KG1 (cell line): ENCODE measurements at places on chromosomes 2 and 18.

DNA sequence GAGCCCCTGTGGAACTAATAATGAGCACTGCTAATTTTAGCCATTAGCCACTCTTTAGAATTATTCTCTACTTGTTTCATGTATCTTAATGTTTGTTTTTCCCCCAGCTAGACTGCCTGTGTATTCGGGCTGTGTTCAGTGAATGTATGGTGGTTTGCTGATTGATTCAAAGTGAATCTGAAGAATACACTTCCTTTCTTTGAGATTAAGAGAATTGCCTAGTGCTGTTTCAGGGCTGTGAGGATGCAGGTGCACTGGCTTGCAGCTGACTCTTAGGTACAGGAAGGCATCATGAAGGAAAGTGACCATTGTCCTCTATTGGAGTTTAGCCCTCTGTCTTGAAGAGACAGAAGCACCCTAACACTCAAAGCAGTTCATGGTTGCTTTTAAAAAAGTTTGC lies 138.7 kb downstream of the CERS6 start:
- DNase-seq = no peak

DNA sequence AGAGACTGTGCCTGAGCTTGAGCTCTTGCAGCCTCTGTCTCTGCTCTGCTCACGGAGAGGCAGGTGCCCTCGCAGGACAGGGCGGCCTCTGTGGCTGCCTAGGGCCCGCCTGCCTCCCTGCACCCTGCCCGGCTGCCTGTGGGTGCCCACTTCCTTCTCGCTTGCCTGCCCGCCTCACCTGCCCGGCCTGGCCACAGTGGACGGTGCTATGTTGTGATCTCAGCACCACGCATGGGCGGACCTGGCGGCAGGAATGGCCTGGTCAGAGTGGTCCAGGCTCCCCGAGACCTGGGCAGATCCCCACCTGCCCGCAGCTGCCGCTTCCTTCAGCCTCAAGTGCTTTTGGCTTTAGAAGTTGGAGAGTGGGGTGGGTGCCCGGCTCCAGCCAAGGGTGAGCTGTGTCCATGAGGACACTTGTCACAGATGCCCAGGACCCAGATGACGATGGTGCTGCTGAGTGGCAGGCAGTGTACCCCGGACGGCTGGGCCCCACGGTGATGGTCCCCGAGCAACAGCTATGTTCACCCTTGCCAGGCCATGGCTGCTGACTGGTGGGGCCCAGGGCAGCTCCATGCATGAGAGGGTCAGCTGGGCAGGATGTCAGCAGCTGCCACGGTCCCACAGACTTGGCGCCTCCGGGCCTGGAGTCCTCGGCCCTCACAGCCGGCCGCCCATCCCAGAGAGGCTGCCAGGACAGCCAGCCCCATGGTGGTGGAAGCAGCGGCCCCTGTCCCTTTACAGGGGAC lies 25.3 kb downstream of the RTP5 start:
- DNase-seq = no peak

DNA sequence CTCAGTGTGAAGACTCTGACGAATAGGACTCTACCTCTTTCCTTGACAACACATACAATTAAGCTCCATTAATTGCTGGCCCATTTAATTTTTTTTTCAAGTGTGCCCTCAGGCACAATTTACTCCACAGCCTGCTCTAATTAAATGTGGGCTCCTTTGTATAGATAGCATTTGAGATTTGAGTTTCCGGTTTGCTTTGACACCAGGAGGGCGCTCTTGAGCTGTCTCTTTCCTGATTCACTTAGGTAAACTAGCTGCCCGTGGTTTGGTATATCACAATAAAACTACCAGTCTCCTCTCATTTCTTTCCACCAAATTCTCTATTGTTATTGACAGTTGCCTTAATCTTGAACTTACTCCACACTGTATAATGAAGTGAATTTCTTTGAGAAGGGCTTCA lies 666.0 kb downstream of the DSC3 start:
- DNase-seq = no peak

DNA sequence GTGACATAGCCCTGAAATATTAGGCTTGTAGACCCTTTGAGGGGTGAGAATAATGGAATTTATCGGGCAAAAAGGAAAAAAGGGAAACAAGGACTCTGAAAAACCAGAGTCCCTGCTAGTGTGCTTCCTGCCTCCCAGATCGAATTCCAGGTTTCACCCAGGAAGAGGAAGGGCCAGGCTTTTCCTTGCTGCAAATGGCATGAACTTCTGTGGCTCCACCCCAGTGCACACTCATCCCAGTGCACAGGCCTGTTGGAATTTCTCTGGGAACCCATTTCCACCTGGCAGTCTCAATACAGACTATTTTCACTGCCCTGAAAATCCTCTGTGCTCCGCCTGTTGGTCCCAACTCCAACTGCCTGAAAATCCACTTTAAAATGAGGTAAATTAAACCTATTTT lies 29.9 kb downstream of the C18orf54 start:
- no peak for DNase-seq

DNA sequence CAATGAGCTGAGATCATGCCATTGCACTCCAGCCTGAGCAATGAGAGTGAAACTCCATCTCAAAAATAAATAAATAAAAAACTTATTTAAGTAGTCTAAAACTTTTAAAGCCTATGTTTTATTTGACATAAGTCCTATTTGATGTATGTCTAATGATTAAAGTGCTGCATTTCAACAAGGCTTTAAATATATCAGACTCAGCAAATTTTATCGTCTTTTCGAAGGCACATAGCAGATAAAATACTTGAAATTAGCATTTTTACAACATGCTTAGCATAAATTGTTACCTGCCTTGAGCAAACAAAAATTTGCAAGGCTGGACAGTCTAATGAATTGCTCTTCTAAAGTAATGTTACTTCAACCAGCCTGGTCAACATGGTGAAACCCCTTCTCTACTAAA lies 85.9 kb downstream of the PRKRA start:
- no peak for DNase-seq

DNA sequence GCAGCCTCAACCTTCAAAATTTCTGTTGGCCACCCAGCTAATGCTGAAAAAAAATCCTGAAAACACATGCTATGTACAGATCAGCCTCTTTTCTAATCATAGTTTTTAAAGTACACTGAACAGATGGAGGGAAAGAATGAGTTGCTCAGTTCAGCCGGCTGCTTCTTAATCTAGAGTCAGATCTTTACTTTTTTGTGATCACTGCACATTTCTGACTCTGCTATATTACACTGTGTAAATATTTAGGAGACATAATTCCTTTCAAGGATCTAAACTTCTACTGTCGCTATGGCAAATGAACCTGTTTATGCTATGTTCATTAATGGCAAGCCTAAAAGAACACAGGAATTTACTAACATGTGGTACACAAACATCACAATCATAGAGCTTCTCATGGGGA lies 114.2 kb downstream of the SRBD1 start:
- no peak for DNase-seq

GRCh38 chr2:47193607-47194006 lies 38.5 kb upstream of the STPG4 start:
- no peak for DNase-seq

GRCh38 chr18:80200171-80200931 lies 47.0 kb downstream of the PARD6G start:
- DNase-seq = no peak

DNA sequence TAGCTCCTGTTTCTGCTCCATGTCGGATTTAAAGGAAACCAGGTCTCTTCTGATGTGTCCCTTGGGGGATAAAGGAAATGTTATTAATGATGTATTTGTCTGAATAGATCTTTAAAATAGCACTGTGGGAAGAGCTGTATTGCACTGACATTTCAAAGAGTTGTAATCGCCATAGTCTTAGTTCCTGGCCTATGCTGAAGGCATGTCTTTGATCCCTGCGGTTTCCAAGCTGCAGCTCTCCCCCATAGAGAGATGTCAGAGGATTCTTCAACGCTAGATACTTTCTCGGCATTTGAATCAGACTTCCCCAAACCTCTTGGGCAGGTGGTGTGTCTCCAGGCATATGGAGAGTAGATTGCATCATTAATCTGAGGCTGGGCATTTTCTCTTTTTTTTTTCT lies 40.4 kb downstream of the NAT8 start:
- no peak for DNase-seq

- no peak for DNase-seq
Measured at GRCh38 chr2:72145658-72146329, 1.9 kb downstream of the CYP26B1 start.

GRCh38 chr2:2399396-2399795 lies 68.3 kb upstream of the MYT1L start:
- no peak for DNase-seq

- no peak for DNase-seq
Measured at GRCh38 chr2:190853531-190854383, 26.9 kb upstream of the GLS start.

- no peak for DNase-seq
Measured at GRCh38 chr2:199092419-199092818, 365.3 kb downstream of the SATB2 start.

GRCh38 chr2:30181176-30181575 lies 34.4 kb downstream of the YPEL5 start:
- no peak for DNase-seq

GRCh38 chr2:10256515-10257031 lies 46.1 kb upstream of the HPCAL1 start:
- no peak for DNase-seq

GRCh38 chr2:98245491-98245890 lies 100.8 kb upstream of the CNGA3 start:
- no peak for DNase-seq
